ENCODE measurements at places on chromosomes 12 and 14. TPM values are rescaled to one million over a fixed set of nuclear protein-coding genes. Genes with fewer than 3 reads are reported as not detected.
A peak's percentile ranks its signal among the peaks of the same experiment; 100 is the strongest.

KRT6C gene
- total RNA-seq: not detected

GRCh38 chr14:83863042-83863774 is 1666.7 kb upstream of the FLRT2 start:
- DNase-seq: no peak

DDX47 gene
- 78.2 TPM for total RNA-seq

AKAP6 gene
- 1.1 TPM for total RNA-seq

- DNase-seq: peak; percentile 17
Measured at GRCh38 chr14:105255021-105255507, 6.7 kb downstream of the BTBD6 start.

BEST3 gene
- 0.11 TPM for total RNA-seq

DNA sequence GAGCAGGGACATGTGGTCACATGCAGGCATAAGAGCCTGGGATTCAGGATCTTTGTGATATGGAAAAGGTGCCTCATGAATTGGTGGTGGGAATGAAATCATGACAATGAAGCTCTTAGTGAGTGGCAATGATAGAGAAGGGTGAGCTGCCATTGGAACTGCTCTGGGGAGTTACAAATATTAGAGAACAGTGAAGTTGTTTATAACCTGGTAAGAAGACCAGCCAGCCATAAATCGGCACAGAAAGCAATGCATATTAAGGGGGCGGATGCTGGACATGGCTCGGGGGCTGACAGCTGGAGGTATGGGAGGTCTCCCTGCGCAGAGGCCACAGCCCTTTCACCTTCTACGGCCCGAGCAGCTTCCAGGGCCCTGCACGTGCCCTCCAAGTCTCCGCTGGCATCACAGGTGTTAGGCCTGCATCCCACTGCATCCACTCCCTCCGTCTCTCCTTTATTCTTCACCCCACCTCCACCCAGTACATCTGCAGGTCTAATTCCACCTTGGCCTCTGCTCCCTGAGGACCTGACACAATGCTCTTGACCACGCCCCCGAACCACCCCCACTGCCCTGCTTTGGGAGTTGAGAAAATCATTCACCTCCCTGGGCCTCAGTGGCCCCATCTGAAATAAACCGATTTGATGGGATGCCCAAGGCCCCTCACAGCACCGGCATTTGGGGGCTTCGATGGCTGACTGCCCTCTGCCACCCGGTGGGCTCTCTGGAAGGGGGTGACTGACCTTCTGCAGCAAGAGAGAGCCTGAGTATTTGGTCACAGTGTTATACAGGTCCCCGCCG is 4.1 kb downstream of the CACNA2D4 start:
- peak; percentile 23 for DNase-seq

GRCh38 chr14:63717702-63718101 is 10.2 kb downstream of the SGPP1 start:
- DNase-seq: no peak

DNA sequence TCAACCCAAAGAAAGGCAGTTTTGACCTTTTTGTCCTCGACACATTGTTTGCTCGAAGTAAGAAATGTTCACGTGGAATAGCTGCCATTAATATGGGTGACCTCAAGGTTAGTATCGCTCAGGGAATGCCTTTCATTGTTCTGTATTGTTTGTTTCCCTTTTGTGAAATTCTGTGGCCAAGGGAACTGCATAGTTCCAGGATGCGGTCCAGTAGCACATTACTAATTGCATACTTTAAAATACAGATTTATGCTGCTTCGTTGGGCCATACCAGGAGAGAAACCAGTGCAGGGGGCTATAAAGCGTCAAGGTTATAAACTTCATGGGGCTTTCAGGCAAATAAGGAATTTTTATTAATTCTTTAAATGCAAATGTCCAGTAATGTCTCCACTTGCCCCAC is 73.3 kb upstream of the USP44 start:
- no peak for DNase-seq

- no peak for DNase-seq
Measured at GRCh38 chr14:100605230-100605629, 18.0 kb upstream of the BEGAIN start.

DNA sequence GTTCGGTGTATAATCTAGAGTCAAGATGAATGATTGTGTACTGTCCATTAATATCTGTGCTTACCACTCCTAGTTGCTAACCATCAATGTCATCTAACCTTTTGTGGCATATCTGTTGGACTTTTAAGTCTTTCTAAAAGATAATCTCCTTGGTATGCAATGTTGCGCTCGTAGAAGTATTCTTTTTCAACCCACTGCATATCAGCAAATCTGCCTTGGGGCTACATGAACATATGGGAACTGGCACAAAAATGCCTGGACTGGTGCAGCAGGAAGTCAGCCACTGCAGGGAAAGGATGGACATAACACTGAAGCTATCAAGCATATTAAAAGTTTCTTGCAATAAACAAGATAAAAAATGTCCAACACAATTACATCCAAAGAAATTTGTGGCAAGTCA is 124.3 kb upstream of the SLC38A4 start:
- DNase-seq: no peak

DNA sequence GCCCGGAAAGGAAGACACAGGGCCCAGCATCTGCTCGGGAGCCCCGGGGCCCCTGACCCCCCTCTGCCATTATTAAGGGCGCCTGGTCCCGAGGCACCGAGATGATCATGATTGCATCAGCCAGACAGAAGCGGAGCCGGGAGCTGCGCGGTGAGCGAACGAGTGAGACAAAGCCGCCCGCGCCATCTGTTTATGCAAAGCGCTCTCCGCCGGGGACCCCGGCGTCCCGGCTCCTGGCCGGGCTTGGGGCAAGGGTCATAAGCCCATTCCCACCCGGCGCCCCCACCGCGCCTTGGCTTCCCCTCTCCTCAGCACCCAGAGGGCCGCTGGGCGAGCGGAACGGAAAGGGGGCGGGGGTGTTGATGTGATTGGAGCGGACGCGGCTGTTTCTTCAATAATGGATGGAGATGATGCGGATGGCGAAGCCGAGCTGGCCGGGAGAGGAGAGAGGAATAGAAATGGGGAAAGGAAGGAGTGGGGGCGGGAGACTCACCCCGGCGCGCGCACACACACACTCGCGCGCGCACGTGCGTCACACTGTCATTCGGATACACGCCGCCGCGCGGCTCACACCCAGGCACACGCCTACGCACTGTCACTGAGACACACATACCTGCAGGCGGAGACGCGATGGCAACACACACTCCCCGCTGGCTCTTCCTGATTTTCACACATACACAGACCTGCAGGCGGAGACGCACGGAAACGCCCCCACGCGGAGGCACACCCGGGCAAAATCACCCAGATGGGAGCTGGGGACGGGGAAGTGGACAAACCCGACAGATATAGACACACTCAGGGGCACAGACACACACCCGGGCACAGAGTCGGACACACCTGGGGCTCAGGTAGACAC is 10.7 kb downstream of the STAC3 start:
- peak; percentile 64 for DNase-seq

- no peak for DNase-seq
Measured at GRCh38 chr12:126198966-126199692, 1133.9 kb downstream of the AACS start.

- no peak for DNase-seq
Measured at GRCh38 chr14:95015046-95015445, 142.3 kb downstream of the DICER1 start.

AQP5 gene
- total RNA-seq: 2.8 TPM
